HFFc6 (cell line): ENCODE measurements at places on chromosomes 3 and 15.
A peak's percentile ranks its signal among the peaks of the same experiment; 100 is the strongest.

DNA sequence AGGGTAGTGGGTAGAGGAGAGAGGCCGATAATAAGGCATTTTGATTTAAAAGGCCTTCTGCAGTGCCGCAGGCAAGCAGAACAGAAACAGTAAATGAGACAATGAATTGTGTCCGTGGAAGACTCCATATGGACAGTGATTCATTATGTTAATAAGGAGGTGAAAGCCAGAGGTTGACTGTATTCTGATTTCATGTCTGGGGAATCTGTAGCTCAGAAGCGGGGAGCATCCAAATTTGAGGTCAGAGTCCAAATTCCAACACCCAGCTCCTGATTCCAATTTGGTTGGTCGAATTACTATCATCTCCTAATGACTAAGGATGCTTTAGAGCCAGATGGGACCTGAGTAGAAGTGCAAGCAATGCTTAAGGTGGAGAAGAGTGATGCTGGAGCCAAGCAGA, 1.0 kb upstream of the TBC1D21 start:
- DNase-seq: peak; percentile 73

DNA sequence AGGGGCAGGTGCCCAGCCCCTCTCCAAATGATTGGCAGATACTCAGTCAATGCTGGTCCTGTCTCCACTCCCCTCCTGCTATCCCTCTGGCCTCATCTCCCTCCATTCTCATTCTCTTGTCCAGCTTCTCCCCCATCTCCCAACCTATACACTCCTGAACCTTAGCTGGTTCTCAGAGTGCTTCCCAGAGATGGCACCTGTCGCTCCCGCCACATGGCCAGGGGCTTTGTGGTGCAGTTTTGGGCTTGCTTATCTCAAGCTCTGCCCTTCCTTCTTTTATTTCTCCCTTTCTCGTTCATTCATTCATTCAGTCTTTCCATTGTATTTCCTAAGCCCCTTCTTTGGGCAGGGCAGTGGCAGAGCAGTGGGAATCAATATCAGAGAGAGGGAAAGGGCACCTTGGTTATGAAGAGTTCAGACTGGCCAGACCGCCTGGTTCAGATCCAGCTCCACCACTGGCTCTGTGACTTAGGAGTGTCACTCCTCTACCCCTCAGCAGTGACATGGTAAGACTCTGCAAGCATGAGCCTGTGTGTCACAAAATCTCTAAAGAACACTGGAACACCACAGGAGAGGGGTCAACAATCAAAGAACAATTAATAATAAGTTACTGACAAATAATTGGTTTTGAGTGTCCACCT, 20.2 kb upstream of the CXCR6 start:
- DNase-seq: no peak

DNA sequence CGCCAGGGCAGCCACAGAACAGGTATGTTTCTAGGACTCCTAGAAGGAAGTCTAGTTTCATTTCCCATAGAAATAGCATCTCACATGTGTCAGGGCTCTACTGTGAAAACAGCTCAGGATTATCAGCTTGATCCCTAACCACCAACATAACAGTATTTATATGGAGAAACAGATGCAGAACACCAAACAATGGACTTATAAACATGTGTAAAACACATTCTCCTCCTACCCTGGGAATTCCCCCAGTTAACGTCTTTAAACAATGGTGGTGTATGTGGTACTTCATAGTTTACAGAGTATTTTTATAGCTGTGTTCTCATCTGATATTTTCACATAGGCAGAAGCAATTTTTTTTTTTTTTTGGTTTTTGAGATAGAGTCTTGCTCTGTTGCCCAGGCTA, 9.7 kb downstream of the TNFSF10 start:
- no peak for DNase-seq

DNA sequence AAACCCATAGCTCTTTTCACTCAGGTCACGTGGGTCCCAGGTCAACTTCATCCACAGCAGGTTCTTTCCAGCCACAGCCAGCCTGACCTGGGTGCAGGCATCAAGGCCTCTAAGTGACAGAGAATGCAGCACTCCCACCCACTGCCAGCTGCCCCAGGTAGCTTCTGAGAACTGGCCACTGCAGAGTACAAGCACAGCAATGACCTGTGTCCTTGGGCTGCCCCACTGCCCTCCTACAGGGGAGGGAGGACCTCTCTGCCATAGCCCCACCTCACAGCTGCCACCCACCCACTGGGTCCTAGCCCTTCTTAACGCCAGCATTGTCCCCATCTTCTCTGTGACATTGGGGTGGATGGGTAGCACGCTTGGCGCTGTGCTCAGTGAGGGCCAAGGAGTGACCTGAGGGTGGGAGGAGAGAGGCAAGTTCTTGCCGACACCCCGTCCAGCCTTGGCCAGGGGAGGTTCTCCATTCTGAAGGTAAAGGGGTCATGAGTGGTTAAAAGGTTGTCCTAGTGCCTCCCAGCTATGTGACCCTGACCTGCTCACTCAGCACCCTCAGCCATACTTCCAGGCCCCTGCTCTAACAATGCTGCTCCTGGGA, 12.4 kb downstream of the CISH start:
- no peak for DNase-seq

- DNase-seq: no peak
Measured at GRCh38 chr3:189304465-189305351, 132.9 kb downstream of the TPRG1 start.

GRCh38 chr15:80849308-80849707, 70.1 kb downstream of the CEMIP start:
- peak; percentile 87 for DNase-seq

- DNase-seq: no peak
Measured at GRCh38 chr15:95869920-95870319, 460.6 kb upstream of the NR2F2 start.

GRCh38 chr15:35737441-35737840, 191.5 kb upstream of the DPH6 start:
- peak; percentile 16 for DNase-seq

GRCh38 chr3:58639001-58639400, 27.6 kb downstream of the FAM3D start:
- DNase-seq: no peak

DNA sequence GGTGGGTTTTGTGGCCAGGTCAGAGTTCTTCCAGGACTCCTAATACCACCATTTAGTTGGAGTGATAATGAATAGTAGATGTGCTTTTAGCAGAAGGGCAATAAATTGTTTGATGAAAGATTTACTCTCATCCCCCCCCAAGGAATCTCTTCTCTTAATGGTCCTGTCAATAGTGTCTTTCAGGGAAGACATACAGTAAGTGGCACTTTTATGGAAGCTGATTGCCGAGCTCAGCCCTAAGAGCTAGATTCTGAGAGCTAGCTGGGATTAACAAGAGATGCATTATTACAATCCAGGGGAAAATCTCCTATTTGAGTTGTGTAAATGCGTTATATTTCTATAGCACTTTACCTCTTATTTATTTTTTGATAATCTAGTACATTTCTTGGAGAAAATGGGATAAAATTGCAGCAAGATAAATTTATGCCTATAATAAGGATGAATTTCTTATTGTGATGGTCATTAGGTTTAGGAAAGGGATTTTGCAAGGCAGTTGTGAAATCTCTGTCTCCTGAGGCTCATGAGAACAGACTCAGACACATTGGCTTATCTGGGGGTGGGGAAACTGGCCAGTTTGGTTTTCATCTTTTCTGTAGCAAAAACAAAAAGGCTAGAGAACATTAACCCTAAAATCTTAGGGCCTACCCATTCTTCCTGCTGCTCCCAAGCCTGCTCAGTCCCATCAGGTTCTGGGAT, 41.6 kb upstream of the CLSTN2 start:
- DNase-seq: no peak

DNA sequence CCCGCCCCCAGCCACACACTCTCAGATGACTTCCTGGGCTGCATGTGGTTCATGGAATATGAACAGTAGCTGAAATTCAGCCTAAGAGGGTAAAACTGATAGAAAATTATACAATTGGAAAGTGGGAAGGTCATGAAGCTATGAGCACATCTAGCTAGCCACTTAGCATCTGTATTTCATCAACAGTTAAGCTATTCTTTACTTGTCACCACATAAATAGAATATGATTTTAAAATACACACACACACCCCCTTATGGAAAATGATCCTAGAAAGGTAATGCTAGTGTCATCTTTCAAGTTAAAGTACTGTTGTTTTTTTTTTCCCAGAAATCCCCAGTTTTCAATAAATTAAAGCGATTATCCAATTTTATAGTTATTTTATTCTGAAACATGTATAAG, 3.6 kb downstream of the MAP4 start:
- no peak for DNase-seq

GRCh38 chr3:97712919-97713318, 51.6 kb upstream of the ARL6 start:
- no peak for DNase-seq

GRCh38 chr3:138732456-138732855, 102.3 kb downstream of the PIK3CB start:
- DNase-seq: no peak

- DNase-seq: no peak
Measured at GRCh38 chr3:14633417-14633816, 18.1 kb upstream of the CCDC174 start.

GRCh38 chr15:100565591-100565990, 36.4 kb downstream of the LINS1 start:
- no peak for DNase-seq

DNA sequence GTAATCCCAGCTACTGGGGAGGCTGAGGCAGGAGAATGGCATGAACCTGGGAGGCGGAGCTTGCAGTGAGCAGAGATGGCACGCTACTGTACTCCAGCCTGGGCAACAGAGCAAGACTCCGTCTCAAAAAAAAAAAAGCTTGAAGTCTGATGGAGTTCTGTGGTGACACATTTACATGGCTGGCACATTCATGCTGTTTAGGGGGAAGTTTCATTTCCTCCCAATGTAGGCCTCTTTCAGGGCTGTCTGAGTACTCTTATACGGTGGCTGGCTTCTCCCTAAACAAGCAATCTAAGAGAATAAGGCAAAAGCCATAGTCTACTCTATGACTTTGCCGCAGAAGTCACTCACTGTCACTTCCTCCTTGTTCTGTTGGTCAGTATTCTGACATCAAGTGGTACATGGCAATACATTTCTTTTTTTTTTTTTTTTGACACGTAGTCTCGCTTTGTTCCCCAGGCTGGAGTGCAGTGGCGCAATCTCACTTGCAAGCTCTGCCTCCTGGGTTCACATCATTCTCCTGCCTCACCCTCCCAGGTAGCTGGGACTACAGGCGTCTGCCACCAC, 41.2 kb downstream of the OIP5 start:
- no peak for DNase-seq

DNA sequence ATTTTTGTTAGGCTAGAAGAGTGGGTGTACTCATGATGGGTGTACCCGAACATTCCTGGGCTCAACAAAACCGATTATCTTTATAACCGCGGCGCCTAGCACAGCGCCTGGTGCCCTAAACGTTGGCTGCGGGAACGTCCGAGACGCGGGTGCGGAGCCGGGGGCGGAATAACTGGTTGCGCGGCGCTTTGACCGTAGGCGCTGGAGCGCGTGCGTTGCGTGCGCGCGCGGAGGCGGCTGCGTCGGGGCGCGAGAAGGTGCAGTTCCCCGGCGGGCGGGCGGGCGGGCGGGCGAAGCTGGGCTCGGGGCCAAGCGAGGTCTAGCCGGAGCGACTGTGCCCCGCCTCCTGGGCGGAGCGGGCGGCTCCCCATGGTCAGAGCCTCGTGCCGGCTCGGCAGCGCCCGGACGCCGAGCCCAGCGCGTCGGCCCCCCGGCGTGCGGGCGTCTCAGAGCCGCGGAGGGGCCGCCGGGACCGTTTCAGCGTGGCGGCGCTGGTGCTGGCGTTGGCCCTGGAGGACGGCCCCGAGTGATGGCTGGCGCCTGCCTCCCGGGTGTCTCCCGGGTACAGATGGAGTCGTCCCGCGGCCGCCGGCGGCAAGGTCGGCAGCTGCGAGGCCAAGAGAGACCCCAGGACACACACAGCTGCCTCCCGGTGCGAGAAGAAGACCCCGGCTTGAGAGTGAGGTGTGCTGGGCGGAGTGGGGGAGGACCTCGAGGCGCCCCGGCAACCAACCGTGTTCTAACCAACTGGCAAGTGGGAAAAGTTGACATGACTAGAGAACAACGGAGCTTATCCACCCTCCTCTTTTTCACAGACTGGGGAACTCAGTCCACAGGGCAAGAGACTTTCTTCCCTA, at the start of gene PLAAT1:
Gene PLAAT1, plus strand, starts transcription at position 373 of the 857 bp plus-strand sequence. CDS start 14,429 bp downstream, outside the sequence.
- DNase-seq: no peak

- DNase-seq: peak; percentile 45
Measured at GRCh38 chr3:145776782-145777408, 384.1 kb downstream of the PLOD2 start.

- no peak for DNase-seq
Measured at GRCh38 chr15:88187195-88187594, 69.3 kb downstream of the NTRK3 start.

DNA sequence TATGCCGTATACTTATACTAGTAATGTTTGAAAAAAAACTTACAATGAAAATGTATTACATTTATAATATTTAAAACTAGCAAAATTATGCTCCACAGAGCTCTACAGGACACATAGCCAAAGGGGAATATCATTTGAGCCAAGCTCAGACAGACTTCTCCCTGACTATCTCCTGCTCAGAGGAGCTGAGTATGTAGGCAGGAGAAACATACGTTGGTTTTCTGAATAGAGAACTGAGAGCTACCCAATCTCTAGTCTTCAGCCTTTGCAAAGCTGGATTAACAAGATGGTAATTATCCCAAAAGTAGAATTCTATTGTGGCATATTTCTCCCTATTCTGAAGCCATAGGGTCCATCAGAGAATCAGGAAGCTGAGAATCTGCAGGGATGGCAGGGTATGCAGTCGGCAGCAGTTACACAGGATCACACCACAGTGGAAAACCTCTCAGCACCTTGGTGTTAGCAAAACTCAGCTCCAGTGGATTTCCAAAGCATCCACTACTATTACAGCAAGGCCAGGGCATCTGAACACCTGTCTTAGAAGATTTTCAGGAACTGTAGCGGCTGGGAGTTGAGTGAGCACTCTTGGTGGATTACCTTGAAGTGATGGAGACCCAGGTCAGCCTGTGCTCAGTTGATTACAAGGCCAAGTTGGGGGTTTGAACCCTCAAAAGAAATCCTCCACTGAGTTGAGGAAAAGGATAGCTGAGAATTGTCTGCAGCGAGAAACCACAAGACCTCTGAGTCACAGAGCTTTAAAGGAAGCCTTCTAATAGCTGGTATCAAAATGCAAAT, 30.1 kb downstream of the GPR15 start:
- DNase-seq: no peak

DNA sequence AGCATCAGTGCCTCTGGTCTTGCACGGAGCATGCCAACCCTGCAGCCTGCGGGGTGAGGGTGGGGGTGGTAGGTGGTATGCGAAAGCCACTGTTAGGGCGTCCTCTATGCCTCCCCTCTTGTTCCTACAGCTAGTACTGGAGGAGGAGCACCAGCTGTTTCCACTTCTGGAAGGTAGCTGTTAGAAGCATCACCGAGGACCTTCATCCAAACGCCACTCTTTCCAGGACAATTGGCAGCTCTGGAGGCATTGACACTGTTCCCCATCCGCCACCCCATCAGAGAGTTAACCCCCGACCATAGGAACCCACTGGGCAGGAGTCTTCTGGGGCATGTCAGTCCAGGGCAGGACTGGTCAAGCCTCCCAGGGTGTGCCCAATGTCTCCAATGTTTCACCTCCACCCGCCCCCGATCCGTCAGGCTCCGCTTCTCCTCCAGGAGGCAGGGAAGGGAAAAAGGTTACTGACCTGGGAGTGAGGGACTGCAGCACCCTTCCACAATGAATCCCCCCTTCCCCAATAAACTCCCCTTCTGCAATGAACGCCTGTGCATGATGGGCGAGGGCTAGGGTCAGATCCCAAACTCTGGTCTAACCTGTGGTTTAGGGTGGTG, 487 bp downstream of the DUOX2 start:
- no peak for DNase-seq
